ENCODE measurements at places on chromosomes 12 and 14. TPM values are rescaled to one million over a fixed set of nuclear protein-coding genes. Genes with fewer than 3 reads are reported as not detected.

- DNase-seq = no peak
These were observed 59.1 kb upstream of the MED13L start for GRCh38 chr12:116336542-116337065.

- no peak for DNase-seq
These were observed 146.1 kb downstream of the PAX9 start for GRCh38 chr14:36807727-36808126.

GRCh38 chr14:92549859-92550230 lies 36.3 kb downstream of the RIN3 start:
- DNase-seq = no peak

GRCh38 chr14:101573289-101573688 lies 12.0 kb downstream of the DIO3 start:
- no peak for DNase-seq

GRCh38 chr12:55727643-55728185 lies 1.1 kb downstream of the CD63 start:
- DNase-seq = no peak

DNA sequence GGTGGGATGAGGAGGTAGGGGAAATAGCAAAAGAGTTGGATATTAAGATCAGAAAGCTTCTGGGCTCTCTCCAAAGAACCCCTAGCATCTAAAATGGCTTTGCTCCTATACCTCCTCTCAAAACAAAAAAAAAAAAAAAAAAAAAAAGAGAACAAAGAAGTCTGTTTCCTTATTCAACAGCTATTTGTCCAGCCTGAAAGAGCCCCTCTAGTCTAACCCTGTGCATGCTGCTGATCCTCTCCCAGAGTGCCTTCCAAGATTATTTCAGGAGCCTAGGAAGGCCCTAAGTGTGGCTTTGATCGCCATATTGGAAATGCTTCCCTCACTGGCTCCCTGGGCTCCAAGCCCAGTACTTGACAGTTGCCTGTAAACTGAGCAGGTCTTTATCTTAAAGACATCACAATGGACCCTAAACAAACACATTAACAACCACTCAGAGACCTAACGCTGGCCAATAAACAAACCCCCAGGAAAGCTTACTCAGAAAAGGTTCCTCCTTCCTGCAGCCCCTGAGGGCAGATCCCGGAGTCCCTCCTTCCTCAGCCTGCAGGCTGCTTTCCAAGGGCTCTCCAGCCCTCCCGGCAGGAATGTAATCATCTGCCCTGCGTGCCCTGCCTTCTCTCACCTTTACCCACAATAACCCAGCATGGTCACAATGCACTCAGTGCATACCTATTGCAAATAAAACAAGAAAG lies 17.4 kb upstream of the COL2A1 start:
- no peak for DNase-seq

- DNase-seq = no peak
These were observed 65.4 kb downstream of the FGD6 start for GRCh38 chr12:95151821-95152220.

Gene NID2
- polyA plus RNA-seq = 121 TPM

Gene P2RX2
- 2.3 TPM for polyA plus RNA-seq

Gene ATL1
- 9.2 TPM for polyA plus RNA-seq

Gene CRADD
- polyA plus RNA-seq = 14.0 TPM

Gene MYRFL
- polyA plus RNA-seq = 0.91 TPM

Gene PLA2G1B
- 0.31 TPM for polyA plus RNA-seq

Gene TEX52
- polyA plus RNA-seq = 0.80 TPM

Gene CDK4
- polyA plus RNA-seq = 258 TPM

Gene RERG
- polyA plus RNA-seq = 40.1 TPM

Gene RNASE2
- polyA plus RNA-seq = 1.3 TPM

Data from right renal pelvis (tissue), 4 donors.